Coronary artery (tissue), 2 donors: ENCODE measurements at places on chromosomes 7 and 10.

GRCh38 chr10:44016589-44017482, 368.1 kb downstream of the CXCL12 start:
- DNase-seq: no peak

DNA sequence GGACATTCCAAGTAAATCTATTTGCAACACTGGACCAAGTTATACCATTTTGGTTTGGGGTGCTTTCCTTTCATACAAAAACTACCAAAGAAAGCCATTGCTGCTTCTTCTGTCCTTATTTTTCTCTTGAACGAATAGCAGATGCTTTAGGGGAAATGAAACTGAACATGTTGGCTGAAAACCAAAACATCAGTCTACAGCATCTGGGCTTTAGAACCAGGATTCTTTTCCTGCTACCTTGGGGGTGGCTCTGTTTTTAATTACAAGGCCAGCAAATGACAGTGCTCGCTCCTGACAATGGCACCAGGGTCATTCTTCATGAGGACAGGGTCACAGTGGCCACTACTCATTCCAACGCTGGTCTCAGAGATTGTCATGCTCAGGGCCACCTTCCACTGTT, 80.3 kb downstream of the WDR11 start:
- DNase-seq: no peak

GRCh38 chr10:110780704-110781103, 91.0 kb upstream of the PDCD4 start:
- DNase-seq: no peak

DNA sequence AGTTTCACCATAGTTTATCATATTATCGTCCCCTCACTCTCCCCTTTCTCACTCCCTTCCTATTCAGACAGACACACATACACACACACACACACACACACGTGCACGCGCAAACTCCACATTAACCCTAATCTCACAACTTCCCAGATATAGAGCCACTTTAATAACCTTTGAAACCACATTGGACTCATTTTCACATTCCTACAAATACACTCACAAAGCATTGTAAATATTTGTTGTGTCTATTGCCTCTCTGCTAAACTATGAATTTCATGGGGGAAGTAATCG, 433.6 kb downstream of the GRM8 start:
- no peak for DNase-seq

DNA sequence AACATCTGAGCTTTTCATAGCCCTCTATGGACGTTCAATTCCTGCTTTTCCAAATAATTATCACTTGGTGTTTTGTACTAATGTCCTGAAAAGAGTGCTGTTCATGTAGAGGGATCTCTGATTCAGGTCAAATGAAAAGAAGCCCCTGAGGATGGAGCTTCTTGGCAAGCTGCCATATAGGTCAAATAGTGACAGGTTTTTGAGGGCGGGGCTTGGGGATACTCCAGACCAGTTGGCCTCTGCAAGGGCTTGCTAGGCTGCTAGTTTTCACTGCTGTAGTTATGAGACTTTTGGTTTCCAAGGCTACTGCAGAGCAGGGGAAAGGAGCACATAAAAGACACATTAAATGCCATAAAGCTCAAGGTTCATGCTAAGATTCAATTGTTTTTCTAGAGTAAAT, 257.2 kb upstream of the CACNA2D1 start:
- no peak for DNase-seq

DNA sequence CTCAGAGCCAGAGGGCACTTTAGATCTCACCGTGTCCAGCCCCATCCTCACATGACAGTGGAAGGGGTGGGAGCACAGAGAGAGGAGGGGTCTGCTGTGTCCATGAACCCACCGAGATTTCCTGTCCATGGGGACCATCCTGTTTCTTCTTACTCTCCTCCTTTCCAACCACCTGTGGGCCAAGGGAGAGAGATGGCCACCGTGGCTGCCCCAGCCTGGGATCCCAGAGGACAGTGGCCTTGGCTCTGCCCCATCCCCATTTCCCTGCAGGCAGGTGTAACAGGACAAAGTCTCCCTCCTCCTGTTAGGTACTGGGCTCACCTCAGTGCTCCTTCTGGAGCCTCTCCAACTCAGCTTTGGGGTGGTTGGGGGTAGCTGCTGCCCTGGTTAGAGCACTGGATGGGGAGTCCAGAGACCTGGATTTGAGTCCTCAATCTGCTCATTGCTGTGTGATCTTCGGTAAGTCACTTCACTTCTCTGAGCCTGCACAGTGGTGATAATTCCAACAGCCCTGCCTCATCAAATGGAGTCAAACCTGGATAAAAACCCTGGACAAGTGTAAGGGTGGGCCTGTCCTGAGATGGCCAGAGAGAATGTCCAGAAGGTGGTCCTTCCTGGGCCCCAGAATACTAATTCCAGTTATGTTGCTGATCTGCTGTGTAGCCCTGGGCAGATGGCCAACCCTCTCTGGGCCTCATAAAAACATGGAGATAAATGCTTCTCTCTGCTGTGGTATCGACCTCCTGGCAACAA, 17.8 kb upstream of the PCBD1 start:
- no peak for DNase-seq

DNA sequence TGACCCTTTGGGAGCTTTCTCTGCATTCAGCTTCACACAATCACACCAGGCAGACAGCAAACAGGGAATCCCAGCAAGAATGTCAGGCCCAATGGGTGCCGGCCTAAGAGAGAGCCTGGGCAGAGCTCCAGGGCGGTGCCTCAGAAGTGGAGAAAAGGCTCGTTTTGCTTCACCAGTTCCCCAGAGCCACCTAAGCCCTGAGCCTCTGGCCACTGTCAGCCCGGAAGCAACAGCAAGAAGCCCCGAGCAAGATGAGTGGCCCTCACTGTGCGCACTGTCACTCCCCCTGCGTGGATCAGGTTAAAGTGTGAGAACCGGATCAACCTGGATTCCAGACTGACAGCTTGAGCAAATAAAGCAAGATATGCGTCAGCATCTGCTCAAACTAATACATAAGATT, 14.7 kb downstream of the CNPY1 start:
- DNase-seq: no peak

DNA sequence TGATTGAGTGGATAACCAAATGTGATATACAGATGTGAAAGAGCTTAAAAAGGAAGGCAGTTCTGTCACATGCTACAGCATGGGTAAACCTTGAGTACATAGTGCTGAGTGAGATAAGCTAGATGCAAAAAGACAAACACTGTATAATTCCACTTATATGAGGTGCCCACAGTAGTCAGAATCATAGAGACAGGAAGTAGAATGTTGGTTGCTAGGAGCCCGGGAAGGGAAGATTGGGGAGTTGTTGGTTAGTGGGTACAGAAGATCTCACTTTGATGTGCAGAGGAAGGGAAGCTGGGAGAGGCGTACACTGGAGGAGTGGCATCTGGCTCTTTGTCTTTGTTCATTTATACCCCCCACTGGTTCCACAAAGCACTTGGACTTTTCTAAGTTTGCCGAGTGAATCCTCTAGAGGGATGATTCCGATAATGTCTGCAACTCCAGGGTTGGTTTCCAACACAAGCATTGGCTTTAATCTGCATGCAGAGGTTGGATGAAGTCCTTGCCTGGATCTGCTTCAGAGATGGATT, 39.5 kb downstream of the TSPAN14 start:
- no peak for DNase-seq

DNA sequence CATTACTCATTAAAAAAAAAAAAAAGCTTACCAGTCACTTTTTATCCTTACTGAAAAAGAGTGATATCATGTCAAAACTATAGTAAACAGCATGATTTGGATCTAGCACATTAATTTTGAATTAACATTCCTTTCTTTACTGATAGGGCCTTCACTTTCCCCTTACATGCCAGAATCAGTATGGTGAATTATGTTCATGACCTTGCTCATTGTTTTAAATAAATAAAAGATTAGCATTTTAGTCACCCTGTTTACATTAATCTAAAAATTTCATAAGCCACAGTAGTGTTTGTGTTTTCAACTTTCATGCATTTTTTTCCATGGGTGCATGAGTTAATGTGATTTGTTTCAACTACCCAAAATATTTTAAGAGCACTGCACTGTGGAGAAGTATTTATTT, 160.8 kb downstream of the TFEC start:
- DNase-seq: no peak

DNA sequence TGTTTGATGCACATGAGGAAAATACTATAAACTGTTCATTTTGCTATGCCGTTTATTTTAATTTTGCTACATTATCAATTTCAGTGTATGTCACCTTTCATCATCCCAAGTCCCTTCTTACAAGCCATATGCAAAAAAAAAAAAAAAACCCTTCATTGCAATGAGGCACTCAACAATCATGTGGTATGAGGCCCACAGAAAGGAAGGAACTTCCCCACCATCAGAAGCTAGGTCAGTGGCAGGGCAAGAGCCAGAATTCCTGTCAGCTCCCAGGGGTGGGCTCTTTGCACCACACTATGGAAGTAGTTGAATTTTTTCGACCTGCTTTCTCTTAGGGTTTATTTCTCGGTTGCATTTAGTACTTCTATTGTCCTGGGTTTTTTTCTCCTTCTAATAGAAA, 75.4 kb downstream of the NOC3L start:
- DNase-seq: no peak
